ENCODE measurements at places on chromosomes 2 and 18. TPM values are rescaled to one million over a fixed set of nuclear protein-coding genes. Genes with fewer than 3 reads are reported as not detected.

The GCG gene
- polyA plus RNA-seq: not detected

The TMEM163 gene
- polyA plus RNA-seq: 1.6 TPM

- DNase-seq: no peak
Observed at GRCh38 chr18:70028734-70029133, 81.1 kb upstream of the CD226 start.

DNA sequence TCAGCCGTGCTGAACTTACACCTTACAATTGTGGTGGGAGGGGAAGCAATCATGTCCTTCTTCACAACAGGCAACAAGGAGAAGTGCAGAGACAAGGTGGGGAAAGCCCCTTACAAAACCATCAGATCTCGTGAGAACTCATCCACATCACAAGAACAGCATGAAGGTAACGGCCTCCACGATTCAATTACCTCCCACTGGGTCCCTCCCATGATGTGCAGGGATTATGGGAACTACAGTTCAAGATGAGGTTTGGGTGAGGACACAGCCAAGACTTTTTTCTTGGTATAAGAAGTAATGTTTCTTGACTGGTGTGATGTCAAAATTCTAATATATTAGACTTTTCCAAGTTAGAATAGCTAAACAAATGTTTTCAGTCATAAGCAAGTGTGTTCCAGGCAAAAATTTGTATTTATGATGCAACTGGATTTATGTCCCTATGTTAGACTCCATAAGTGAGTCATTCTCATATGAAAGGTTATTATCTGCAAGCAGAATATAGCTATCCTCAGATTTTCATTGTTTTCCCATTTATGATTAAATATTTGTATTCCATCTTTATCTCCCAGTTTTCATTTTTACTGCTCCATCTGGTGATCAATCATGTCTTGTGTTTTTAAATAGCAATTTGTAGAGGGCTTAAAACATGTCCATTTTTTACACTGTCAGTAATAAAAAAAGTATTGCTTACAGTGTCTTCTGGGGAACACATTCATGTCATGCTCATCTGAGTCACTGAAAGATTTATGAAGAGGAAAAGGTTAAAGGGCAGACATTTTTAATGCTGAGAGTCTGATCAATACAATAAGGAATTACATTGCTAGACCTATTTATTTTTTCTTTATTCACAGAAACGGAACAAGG lies 995.2 kb upstream of the CDH2 start:
- DNase-seq: no peak

DNA sequence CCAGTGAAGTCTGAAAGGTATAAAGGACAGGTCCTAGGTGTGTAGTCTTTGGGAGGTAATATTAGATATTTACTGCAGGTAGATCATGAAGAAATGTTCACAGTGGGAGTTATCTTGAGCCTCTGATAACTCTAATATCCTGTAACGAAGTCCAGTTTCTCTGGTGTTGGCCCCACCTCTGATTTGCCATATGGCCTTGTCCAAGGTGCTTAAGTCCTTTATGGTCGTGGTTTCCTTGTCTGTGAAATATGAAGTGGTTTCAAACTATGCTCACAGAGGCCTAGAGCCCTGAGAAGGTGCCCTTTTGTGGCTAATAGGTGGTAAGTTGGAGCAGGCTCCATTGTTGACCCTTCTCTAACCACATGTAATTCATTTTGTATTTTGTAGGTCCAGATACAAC lies 190.7 kb downstream of the ICOS start:
- DNase-seq: no peak
